ENCODE measurements at places on chromosomes 12 and 14. TPM values are rescaled to one million over a fixed set of nuclear protein-coding genes. Genes with fewer than 3 reads are reported as not detected.

GRCh38 chr14:68816183-68816942, 23.5 kb upstream of the ZFP36L1 start:
- peaks cover 35% of the 10 kb centered on the region for H3K4me1 ChIP-seq
- H3K27ac ChIP-seq: peak overlapping the region; percentile 85

The TMCC3 gene
- total RNA-seq: 1.9 TPM

The MGAT4C gene
- total RNA-seq: not detected

- H3K27ac ChIP-seq: no peak overlapping the region
- no peak for DNase-seq
- H3K36me3 ChIP-seq: no peaks in the 10 kb centered on the region
- peaks cover 20% of the 10 kb centered on the region for H3K4me1 ChIP-seq
- H3K27me3 ChIP-seq: no peaks in the 10 kb centered on the region
- H3K4me3 ChIP-seq: no peak overlapping the region
Measured at GRCh38 chr14:24255931-24256711, 6.9 kb downstream of the TGM1 start.

DNA sequence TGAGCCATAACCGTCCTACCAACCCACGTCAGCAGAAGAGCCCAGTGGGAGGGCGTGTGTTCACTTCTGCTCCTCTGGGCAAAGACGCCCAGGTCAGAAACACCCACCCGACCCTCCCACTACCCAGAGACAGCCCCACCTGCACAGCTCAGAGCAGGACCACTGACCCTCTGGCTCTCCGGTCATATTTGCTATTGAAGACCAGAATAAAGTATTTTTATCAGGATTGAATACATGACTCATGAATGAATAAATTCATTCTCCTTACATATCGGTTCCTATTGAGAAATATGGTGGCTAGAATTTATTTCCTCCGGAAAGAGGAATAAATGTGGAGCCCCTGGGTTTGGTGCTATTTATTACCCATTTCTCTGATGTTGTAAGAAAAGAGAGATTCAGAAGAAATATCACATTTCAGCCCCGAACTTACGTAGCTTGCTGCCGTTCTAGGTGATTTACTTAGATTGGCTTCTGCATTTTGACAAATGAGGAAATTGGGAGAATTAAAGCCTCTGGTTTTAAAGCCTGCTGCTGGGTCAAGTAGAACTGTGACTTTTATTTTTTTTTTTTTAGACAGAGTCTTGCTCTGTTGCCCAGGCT, 36.4 kb upstream of the P2RX7 start:
- H3K27me3 ChIP-seq: no peaks in the 10 kb centered on the region
- no peaks in the 10 kb centered on the region for H3K36me3 ChIP-seq
- H3K4me3 ChIP-seq: no peak overlapping the region
- H3K27ac ChIP-seq: no peak overlapping the region

The KRT1 gene
- total RNA-seq: not detected

- H3K4me3 ChIP-seq: no peak overlapping the region
- H3K36me3 ChIP-seq: no peaks in the 10 kb centered on the region
- H3K27ac ChIP-seq: no peak overlapping the region
Measured at GRCh38 chr12:16509411-16509810, 96.6 kb downstream of the LMO3 start.

GRCh38 chr12:14403293-14403692, 37.8 kb downstream of the ATF7IP start:
- H3K27ac ChIP-seq: no peak overlapping the region
- no peaks in the 10 kb centered on the region for H3K36me3 ChIP-seq
- 0 out of 2 replicates have a peak, but pooled peaks cover 5% of the 10 kb centered on the region for H3K4me1 ChIP-seq
- DNase-seq: no peak
- H3K4me3 ChIP-seq: no peak overlapping the region
- no peaks in the 10 kb centered on the region for H3K27me3 ChIP-seq

- no peak for DNase-seq
- no peaks in the 10 kb centered on the region for H3K27me3 ChIP-seq
Measured at GRCh38 chr12:57519796-57520052, 590 bp downstream of the DDIT3 start.

GRCh38 chr14:50047274-50047676, 69.1 kb downstream of the VCPKMT start:
- no peaks in the 10 kb centered on the region for H3K36me3 ChIP-seq
- H3K4me3 ChIP-seq: no peak overlapping the region
- no peaks in the 10 kb centered on the region for H3K27me3 ChIP-seq
- H3K4me1 ChIP-seq: peaks cover 15% of the 10 kb centered on the region
- H3K27ac ChIP-seq: no peak overlapping the region
- DNase-seq: no peak

DNA sequence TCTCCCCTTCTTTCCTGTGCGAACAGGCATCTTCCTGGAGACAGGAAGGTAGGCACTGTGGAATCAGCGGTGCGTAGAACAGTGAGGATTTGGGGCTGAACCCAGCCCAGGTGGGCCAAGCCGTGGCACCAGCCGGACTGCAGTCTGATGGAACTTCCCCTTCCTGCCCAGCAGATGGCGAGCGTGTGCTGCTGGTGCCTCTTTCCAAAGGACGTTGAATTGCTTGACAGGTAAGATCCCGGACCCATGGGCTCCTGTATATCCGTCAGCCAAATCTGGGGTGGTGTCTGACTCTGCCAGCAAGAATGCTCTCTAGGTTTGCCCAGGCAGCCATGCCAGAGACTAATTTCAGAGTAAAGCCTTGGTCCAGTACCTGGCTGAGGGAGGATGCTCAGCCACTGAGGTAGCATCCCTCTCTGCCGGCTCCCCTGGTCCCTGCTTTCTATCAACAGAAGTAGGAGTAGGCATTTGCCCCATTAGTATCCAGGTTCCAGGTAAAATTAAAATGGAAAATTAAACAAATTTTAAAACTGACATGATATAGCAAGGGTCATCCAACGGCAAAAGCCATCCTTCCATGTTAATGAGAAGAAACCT, 21.1 kb upstream of the KCNA5 start:
- H3K36me3 ChIP-seq: no peaks in the 10 kb centered on the region
- no peak for DNase-seq
- H3K4me3 ChIP-seq: no peak overlapping the region

DNA sequence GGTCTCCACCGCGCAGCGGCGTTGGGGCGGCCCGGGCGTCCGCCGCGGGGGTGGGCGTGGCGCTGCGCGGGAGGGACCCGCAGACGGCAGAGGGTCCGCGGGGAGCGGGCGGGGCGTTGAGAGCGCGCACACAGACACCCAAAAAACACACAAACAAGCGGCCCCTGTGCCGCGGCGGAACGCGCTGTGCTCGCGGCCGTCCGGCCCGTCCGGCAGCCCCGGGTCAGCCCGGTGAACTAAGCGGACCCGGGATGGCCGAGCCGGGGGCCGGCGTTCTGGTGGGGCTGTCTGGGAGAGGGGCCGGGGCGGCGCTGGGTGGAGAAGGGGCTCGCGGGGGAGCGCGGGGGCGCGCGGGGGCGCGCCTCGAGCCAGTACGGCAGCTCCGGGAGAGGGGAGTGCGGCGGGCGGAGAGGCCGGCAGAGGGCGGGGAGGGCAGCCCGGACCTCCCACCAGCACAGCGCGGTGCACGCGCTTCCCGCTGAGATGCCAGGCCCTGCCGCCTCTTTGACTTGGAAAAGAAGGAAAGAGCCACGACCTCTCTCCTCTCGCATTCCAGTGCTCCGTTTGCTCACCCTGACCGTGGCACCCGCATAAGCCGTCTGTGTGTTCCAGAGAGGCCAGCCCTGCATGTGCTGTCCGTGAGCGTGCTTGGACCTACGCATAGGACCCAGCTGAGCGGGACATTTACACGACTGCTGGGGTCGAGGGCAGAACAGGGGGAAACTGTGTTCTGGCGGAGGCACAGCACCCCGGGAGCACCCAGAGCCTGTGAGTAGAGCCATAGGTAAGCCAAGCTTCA, 10.3 kb downstream of the SLC6A12 start:
- no peak for DNase-seq
- H3K27me3 ChIP-seq: peaks cover 91% of the 10 kb centered on the region
- peak overlapping the region; percentile 32 for H3K4me3 ChIP-seq

GRCh38 chr12:9389796-9390195, 181.6 kb upstream of the PZP start:
- no peak overlapping the region for H3K4me3 ChIP-seq
- peaks cover 12% of the 10 kb centered on the region for H3K27me3 ChIP-seq
- no peaks in the 10 kb centered on the region for H3K36me3 ChIP-seq
- H3K27ac ChIP-seq: no peak overlapping the region

The PSMC6 gene
- total RNA-seq: 216 TPM

DNA sequence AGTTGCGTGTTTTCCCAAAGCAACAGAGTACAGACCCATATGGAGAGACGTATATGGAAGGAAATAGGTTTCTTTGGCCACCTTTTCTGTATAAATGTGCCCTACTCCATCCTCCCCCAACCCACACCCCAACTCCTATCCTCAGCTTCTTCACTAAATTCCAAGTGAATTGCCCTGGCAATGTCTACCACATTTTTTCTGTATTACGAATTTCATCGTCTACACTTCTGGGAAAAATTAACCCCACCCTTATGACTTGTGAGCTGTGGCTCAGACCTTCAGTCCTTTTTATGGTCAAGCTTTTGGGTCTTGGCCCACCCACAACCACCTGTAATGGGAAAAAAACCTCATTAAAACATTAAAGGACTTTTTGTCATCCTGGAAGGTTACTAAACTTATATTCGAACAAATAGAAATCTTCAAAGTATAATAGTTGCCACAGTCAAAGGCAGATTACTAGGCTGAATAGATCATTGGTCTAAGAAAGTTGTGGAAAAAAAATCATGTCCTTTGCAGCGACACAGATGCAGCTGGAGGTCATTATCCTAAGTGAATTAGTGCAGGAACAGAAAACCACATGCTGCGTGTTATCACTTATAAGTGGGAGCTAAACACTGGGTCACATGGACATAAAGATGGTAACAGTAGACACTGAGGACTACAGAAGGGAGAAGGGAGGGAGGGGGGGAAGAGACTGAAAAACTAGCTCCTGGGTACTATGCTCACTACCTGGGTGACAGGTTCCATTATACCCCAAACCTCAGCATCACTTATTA, 15.7 kb upstream of the NFKBIA start:
- no peak overlapping the region for H3K4me3 ChIP-seq
- H3K27me3 ChIP-seq: no peaks in the 10 kb centered on the region
- DNase-seq: no peak
- peak overlapping the region; percentile 69 for H3K27ac ChIP-seq
- H3K36me3 ChIP-seq: no peaks in the 10 kb centered on the region
